Activated T-helper 1 cell treated with Interleukin-2 at 50 U/mL for 16 hours (primary cell): ENCODE measurements at places on chromosomes 1 and 21.
A peak's percentile ranks its signal among the peaks of the same experiment; 100 is the strongest.

- no peak for DNase-seq
Observed at GRCh38 chr1:114355240-114355639, 155.8 kb downstream of the TRIM33 start.

DNA sequence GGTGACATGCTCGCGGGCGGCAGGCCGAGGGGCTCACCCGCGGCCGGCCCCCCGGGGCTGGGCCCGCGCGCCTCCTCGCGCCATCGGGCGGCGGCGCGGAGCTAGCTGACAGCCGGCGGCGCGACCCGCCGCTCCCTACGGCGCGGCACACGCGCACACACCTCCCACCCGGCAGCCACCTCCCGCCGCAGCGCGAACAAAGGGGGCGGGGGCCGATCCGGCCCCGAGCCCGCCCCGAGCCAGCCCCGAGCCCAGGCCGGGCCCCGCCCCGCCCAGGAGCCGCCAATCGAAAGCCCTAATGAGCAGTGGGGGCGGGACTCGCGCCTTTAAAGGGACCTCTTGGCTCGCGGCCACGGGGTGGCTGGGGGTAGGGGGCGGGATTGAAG is at the start of gene KIF21B:
KIF21B (minus strand) TSS at position 198 of the 386 bp plus-strand sequence. CDS start 331 bp downstream, outside the sequence.
- DNase-seq: peak; percentile 90

DNA sequence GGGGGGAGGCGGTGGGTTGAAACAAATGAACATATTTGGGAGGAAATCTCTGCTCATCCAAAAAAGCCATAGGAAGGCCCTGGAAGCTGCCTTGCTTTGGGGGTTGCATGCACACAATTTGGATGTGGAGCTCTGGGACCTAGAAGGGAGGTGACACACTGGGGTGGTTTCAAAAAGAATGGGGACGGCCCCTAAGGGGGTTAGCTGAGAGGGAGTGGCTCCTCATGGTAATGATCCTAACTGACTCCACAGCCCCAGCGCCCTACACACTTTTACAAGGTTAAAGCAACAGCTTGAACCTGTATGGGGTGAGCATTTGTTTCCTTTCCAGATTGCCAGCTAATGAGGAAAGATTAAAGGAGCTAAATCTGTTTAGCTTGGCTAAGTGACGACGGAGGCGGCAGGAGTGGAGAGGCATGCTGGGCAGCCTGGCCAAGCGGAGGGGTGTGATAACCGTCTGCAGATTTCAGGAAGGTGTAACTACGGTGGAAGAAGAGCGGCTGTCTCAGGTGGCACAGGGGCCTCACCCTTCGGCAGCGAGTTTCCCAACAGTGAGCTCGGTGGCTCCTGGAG is 107.3 kb downstream of the RNF220 start:
- no peak for DNase-seq

GRCh38 chr1:56837244-56837939 is 17.2 kb upstream of the C8A start:
- DNase-seq: no peak

GRCh38 chr1:159921700-159922504 is 3.4 kb downstream of the TAGLN2 start:
- DNase-seq: no peak

GRCh38 chr1:235054936-235055335 is 73.7 kb downstream of the TOMM20 start:
- DNase-seq: no peak

- DNase-seq: peak; percentile 48
Observed at GRCh38 chr21:46550116-46550941, 54.6 kb downstream of the S100B start.

DNA sequence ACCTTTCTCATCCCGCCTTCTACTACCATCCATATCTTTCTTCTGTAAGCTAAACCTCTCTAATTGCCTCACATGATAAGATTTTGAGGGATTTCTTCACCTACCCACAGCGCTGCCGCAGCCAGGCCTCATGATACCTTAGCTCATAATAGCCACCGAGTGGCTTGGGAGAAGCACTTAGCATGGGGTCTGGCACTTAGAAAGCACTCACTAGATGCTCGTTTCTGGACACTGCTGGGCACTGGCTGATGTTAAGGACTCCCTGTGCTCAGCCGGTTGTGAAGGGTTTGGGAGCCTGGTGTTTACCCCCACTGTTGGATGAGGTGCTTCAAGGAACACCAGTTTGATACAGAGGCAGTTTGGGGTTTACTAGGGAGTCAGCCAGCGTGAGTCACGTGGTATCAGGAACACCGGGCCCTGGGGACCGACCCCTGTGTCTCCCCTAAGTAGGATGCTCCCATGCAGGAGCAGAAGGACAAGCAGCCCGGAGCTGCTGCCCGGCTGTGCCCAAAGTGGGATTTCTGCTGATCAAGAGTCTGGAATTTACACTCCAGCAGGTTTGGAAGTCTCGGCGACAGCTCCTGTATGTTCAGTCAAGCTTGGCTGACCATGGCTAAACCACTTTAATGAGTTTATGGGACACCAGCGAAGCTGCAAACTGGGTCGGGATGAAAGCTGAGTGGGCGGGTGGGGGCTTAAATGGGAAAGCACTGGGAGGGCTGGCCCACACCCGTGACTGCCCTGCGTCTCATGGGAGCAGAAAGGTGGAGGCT is 63.3 kb downstream of the GALNT2 start:
- DNase-seq: no peak

DNA sequence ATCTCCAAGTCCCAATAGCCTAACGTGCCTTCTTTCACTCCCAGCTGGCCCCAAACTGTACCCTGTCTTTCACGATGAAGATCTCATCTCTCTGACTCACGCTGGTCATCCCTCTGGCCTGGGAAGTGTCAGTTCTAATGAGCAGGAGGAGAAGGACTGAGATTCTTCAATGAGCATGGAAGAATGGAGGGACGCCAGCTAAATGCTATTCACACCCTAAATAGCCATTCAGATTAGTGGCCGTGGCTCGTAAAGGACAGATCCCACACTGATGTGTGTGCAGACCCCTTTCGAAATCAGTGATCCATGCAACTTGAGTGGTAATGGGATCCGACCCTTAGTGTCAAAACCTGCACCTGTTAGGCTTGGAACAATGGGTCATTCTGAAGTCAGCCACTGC is 75.9 kb upstream of the SMYD2 start:
- DNase-seq: no peak

GRCh38 chr1:70360321-70360720 is 5.8 kb upstream of the ANKRD13C start:
- no peak for DNase-seq

- DNase-seq: no peak
Observed at GRCh38 chr21:45999581-46000181, 18.1 kb downstream of the COL6A1 start.

DNA sequence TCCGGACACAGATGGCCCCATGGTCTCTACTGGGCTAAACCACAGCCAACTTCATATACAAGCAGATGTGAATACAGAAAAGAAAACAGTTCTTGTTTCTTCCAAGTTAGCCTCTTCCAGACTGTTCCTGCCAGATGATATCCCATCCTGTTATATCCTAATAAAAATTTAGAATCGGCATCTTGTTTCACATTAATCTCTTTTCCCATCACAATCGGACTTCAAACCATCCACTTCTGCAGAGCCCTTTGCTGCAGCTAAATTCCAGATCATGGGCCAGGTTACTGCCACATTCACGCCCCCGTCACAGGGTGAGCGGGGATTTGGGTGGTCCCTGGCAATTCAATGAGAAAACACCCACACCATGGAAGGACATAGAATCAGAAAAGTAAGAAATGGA is 57.2 kb downstream of the NPHP4 start:
- DNase-seq: no peak

- DNase-seq: no peak
Observed at GRCh38 chr1:105172788-105173187, 1423.1 kb downstream of the AMY1C start.

GRCh38 chr1:208149776-208150514 is 94.2 kb downstream of the PLXNA2 start:
- no peak for DNase-seq

DNA sequence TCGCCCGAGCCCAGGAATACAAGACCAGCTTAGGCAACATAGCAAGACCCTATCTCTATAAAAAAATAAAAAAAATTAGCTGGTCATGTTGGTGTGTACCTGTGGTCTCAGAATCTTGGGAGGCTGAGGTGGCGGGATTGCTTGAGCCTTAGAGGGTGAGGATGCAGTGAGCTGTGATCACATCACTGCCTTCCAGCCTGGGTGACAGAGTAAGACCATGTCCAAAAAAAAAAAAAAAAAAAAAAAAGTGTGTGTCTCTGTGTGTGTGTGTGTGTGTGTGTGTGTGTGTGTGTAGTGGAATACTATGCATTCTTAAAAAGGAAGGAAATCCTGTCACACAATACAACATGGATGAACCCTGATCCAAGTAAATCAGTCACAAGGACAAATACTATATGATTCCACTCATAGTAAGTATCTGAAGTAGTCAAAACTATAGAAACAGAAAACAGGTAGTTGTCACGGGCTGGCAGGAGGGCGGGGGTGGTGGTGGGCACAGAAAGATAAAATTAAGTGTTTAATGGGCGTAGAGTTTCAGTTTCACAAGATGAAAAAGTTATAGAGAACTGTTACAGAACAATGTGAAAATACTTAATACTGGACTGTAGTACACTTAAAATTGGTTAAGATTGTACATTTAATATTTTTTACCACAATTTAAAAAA is 47.8 kb downstream of the SELENOF start:
- no peak for DNase-seq

DNA sequence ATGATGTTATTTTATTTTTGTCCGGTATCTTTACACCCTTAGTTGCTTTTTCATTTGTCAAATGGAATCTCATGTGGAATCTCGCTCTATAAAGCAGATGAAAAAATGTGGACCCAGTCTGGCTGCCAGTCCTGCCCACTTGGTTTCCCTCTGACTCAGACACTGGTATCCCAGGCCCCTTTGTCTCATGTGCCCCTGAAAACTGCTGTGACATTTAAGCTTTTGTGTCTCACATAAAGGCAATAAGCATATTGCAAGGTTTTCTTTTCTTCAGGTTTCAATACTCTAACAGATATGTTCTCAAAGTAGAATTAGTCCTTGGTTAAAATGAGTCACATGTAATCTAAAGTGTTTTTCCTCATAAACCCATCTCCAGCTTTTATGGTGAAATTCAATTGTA is 183.3 kb downstream of the ST6GALNAC3 start:
- DNase-seq: no peak

DNA sequence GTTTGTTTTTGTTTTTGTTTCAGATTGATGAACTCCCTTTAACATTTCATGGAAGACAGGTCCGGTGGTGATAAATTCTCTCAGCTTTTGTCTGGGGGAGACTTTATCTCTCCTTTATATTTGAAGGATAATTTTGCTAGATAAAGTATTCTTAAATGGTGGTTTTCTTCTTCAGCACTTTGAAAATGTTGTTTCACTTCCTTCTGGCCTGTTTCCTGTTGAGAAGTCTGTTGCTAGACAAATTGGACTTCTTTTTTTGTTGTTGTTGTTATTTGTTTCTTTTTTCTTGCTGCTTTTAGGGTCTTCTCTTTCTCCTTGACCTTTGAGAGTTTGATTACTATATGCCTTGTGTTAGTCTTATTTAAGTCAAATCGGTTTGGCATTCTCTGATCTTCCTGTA is 50.8 kb downstream of the CRP start:
- no peak for DNase-seq

DNA sequence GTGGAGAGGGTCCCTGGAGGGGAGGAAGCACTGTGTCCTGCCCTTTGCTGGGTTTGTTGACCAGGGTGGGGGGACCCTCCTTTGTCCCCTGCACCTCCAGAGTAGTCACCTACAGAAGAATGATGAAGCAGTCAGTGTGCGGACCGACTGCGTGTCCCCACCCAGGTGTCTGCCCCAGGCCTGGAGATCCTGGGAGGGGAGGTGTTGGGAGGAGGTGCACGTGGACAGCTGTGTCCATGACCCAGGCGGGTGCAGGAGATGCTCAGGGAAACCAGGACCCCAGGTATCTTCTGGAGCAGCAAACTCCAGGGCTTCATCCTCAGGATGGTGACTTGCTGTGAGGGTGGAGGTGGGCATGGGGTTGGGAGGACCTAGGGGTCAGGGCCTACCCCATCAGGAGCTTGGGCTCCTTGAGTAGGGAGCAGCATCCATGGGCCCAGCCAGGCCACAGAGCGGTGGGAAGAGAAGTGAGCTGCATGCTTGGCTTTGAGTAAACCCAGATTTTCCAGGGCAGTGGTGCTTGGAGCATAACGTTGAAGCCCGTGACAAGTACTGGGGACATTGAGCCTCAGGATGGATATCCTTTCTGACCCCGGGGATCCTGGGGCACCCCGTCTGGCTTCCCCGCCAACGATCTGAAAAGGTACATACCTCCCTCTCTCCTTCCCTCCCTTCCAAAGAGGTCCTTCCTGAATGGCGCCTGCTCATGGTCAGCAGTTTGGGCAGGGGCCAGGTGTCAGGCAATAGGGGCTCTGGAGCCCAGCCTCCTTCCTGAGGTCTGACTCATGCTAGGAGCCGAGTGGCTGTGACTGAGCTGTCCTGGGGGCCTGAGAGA is 13.7 kb downstream of the ACTRT2 start:
- DNase-seq: no peak

GRCh38 chr21:25929856-25930520 is 195.2 kb downstream of the GABPA start:
- DNase-seq: no peak

GRCh38 chr1:112057736-112058135 is 68.3 kb upstream of the KCND3 start:
- DNase-seq: no peak

DNA sequence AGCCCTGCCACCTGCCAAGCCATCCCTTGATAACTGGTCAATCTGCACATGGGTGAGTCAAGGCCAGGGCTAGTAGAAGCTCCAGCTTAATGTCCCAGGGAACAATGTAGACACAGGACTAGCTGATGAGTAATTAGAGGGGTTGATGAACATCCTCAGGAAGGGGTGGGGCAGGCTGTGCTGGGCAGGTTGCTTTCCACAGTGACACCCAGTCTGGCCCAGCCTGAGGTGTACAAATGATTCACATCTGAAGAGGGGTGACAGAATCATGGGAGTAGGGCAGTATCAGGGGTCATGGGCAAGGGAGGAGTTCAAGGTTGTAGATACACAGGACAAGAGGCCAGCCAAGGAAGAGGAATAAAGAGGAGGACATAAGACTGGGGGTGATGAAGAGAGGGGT is 4.3 kb downstream of the LPAR3 start:
- DNase-seq: no peak

- no peak for DNase-seq
Observed at GRCh38 chr1:161070761-161071160, 1.1 kb upstream of the ARHGAP30 start.

DNA sequence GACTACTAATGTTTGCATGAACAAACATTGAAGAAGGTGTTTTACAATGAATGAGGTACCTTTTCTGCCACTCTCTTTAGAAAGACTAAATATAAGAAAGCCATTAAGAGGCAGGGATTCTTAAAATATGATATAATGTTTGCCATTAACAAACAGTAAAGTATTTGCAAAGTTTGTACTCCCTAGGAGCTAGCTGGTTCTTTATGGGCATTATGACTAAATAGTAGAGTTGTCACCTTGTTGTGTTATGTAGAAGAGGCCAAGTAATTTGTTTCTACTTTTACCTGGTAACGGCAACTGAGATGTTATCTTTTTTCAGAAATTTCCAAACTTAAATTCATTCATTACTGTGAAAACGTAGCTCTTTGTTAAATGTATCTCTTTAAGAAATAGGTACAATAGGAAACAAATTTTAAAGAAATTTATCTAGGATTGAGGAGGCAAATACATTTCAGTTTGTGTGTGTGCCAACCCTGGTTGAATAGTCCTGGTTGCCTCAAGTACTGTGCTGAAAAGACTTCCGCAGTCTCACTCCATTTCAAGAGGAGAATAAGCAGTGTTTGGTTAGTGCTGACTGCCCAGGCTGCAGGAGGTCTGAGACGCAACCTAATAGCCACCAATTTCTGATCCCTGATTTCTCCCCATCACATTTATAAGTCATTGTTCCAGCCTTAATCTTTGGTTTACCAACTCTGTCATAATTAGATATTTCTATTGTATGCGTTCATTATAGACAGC is 52.1 kb downstream of the WDR3 start:
- DNase-seq: no peak

- DNase-seq: no peak
Observed at GRCh38 chr1:210657806-210658205, 329.1 kb downstream of the HHAT start.
